ENCODE measurements at places on chromosomes 3 and 15.

DNA sequence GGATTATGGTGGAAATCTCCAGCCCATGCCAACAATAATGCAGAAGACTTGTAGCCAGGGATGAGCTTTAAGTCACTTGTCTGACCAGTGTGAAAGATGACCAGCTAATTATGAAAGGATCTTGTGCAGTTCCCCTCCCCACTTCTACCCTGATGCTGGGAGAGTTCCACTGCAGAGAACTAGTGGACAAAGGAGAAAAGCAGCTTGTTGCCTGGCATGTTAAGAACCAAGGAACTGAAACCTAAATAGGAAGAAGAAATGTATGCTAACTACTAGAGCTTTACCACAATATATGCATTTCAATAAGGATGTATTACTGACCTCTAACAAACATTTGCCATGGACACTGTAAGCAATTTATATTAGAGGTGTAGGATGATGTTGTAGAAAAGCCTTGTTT lies 52.2 kb upstream of the CSTA start:
- DNase-seq = no peak

- DNase-seq = no peak
Observed at GRCh38 chr3:195259154-195259474, 11.8 kb downstream of the XXYLT1 start.

DNA sequence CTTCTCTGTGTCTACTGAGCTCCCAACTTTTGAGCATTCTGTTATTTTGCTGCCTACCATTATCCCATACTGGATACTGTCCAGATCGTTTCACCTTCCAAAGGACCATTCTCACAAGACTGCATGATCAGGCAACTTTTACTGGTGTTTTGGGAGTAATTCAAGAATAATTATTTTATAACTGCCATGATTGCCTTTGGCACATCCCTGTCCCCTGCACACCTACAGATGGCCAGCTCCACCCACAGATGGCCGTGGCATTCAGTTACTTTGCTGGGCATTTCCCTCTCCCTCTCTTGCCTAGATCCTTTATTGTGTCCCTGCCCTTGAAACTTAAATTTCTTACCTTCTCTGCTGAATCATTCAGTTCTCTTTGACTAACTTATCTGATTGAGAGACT lies 263.9 kb downstream of the DIPK2A start:
- DNase-seq = no peak

- no peak for DNase-seq
Observed at GRCh38 chr15:60077581-60078359, 73.7 kb downstream of the FOXB1 start.

DNA sequence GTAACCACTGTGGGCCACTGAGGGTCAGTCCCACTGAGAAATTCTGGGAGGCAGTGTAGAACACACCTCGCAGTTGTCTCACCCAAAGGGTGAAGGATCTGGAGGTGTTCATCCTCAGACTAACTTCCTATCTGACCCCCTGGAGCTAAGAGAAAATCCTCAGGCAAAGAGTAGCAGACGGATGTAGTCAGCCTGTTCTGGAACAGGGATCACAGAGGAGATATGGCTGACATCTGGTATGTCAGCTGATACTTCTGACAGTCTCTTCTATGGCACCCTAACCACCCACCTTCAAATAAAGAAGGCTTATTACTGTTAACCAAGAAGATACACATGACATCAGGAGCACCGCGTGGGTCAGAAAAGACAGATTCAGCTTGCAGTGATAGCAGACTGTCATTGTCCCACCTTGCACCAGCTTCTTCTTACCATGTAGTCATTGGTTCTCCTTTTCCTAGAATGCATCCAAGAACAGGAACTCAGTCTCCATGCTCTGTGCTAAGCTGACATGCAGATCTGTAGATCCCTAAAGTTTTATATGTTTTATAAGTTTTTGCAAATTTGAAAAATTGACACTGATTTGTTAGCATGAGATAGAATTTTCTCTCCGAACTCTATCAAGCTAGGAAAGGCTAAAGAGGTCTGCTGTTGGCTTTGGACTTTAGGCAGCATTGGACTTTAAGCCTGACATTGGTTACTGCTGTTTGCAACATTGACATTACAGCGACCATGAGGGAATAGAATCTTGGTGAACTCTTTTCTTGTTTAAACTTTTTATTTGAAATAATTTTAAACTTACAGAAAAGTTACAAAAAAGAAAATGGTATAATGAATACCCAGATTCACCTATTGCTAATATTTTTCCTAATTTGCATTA lies 60.4 kb downstream of the KBTBD12 start:
- DNase-seq = no peak

GRCh38 chr3:66211779-66212178 lies 9.0 kb upstream of the SLC25A26 start:
- no peak for DNase-seq

GRCh38 chr3:10816019-10816862 lies at the start of gene SLC6A11:
Gene SLC6A11, plus strand, starts transcription at chr3:10816228. Its CDS starts 38 bp downstream, at chr3:10816266.
- DNase-seq = no peak

DNA sequence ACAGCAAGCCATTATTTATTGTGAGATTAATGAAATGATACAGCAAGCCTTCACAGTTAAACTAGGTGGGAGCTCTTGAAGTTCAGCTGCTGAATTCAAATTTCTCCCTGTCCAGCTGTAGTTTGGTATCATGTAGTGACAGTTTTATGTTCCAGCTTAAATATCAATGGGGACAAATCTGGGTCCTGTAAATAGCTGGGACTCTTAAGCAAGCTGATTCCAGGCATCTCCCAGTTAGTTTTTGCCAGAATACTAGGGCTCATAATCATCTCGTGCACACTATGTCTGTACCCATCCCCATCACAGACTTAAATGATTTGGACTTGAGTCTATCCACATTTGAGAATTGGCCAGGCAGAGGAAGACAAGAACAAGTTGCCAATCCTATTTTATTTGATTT lies 27.9 kb upstream of the NIT2 start:
- no peak for DNase-seq

GRCh38 chr3:79506751-79507150 lies 261.0 kb downstream of the ROBO1 start:
- DNase-seq = no peak

DNA sequence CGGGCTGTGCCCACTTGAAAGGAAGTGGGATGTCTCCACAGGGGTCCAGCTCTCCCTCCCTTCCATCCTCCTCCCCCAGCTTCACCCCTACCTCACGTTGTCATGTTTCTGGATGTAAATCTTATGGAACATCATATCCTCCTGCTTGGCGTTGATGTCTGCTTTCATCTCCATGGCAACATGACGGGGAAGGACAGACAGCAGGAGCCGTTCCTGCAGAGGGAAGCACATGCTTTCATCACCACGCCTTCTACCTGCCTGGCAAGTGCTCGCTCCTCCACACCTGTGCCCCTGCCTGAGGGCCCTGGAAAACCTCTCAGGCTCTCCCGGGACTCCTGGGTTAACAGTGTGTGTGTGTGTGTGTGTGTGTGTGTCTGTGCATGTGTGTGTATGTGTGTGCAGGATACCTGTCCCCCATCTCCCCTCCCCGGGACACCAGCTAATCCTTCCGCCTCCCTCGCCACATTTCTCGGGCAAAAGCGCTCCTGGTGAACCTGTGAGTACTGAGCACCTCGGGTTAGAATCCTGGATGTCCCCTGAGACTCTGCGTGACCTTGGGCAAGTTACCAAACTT lies 101.1 kb downstream of the ADCY5 start:
- no peak for DNase-seq

DNA sequence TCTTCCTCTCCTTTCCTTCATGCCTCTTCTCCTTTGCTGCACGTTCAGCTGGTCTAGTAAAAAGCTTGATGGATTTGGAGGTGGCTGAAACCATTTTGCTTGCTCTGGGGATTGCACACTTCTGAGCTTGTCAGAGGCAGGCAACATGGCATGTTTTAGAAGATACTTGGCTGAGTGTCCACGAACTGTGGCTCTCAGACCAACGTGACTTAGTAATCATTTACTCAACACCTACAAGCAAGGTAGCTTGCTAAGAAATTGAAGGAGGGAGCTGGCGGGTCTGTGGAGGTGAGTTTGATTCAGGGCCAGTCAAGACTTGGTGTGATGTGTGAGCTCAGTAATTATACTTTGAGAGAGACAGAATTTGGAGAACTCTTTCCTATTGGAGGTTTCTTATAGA lies 196.0 kb downstream of the LPP start:
- DNase-seq = no peak

DNA sequence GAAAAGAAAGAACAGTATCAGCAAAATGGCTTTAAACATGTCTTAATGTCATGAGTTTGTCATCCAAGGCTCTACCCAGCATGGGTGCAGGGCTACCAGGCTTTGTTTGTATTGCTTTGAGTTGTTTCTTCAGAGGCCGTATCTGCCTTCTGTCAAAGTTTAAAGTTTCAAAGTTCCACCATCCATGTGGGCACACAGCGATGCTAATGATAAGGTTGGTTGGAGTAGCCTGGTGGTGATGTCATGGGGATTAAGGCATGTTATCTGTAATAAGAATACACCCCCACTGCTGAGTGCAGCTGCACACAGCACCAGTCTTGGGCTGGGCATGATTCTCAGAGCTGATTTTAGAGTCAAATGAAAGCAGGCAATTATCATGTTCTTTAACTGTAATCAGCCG lies 72.0 kb upstream of the LRTM1 start:
- DNase-seq = no peak

GRCh38 chr3:179671747-179672242 lies 19.0 kb downstream of the USP13 start:
- DNase-seq = no peak

DNA sequence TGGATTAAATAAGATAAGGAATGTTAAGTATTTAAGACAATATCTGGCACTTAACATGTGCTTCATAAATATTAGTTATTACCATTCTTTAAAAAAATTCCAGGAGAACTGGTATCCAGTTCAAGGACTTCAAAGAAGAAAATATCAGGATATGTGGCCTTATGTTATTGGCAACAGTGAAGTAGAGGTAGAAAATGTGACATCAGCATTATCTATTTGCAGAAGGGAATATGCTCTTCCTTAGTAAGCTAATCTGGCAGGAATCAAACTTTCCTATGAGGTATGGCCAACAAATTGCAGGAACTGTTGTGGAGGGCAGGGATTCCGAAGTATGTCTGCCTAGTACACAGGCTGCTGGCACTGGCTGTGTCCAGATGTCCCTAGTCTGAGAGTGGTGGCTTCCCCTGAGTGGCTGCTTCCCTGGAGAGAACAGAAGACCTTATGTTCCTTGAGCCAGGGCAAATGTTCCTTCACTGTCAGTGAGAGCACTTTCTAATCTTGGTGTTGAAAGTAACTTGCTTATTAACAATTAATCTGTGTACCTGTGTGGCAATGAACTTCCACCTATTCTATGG lies 351.7 kb upstream of the THRB start:
- DNase-seq = no peak

- no peak for DNase-seq
Observed at GRCh38 chr15:33910741-33911140, 57.6 kb upstream of the CHRM5 start.

DNA sequence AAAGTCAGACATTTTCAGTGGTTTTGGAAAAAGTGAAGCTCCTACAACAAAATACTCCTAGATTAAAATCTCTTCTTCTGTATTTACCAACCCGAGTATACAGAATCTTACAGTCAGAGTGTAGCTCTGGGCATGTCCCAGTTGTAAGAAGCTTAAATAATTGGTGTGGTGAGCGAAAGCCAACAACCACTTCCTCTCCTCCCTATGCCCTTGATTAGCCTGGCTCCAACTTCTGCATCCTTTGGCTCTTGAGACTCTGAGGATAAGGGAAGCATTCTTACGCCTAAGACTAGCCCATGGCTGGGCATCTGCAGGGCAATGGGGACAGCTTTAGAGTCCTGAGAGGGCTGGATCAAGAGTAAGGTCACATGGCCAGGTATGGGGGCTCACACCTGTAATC lies 25.5 kb downstream of the RFT1 start:
- no peak for DNase-seq

DNA sequence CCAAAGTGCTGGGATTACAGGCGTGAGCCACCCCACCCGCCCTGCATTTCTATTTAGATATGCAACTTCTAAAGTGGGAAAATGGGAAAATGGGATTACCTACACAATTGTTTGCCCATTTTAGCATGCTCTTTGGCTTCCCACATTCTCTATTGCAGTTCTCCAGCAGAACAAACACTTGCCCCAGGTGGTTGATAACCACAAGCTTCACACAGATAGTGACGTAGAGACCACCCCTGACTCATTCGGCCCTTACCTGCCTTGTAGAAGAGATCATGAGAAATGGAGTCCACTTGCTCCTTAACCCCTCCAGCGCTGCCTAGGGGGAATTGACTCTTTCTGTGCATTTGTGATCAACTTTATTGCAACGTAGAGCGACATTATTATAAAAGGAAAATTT lies 83.2 kb upstream of the RAP2B start:
- DNase-seq = no peak

- no peak for DNase-seq
Observed at GRCh38 chr3:78857494-78858111, 910.2 kb downstream of the ROBO1 start.

DNA sequence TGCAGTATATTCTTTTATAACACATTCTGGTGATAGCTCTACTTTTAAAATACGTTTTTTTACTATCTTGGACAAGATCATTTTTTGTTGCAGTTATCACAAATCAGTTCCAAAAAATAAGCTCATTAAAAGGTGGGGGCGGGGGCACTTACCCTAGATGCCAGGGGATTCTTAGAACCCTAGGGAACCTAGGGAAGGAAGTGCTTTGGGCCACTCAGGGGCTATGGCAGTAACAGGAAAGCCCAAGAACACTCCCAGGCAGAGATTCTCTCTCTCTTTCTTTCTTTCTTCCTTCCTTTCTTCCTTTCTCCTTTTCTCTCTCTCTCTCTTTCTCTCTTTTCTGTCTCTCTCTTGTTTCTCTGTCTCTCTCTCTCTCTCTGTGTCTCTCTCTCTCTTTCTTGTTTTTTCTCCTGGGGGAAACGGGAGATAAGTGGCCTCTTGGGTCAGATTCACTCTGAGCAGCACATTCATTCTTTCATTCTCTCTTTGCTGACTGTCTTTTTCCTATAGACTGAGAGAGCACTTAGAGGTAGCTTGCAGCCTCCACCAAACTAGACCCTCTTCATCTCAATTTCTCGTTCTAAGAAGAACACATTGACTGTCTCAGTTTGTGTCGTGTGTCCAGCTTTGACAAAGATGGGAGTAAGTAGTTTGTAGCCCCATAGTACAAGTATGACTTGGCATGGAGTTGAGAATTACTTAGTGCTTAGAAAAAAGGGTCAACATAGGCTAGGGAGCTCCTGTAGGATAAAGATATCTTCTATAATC lies 16.6 kb downstream of the SCAANT1 start:
- DNase-seq = no peak

All from stimulated activated CD8-positive, alpha-beta memory T cell treated with anti-CD3 and anti-CD28 coated beads, Interleukin-7, amount 100 ng/mL, for 1 hour (primary cell).